ENCODE measurements at places on chromosomes 1 and 21.

- peak; percentile 93 for DNase-seq
These were observed at the start of gene COG2 for GRCh38 chr1:230642263-230642959. Gene COG2, plus strand, starts transcription at chr1:230642481. Its CDS starts 126 bp downstream, at chr1:230642607.

DNA sequence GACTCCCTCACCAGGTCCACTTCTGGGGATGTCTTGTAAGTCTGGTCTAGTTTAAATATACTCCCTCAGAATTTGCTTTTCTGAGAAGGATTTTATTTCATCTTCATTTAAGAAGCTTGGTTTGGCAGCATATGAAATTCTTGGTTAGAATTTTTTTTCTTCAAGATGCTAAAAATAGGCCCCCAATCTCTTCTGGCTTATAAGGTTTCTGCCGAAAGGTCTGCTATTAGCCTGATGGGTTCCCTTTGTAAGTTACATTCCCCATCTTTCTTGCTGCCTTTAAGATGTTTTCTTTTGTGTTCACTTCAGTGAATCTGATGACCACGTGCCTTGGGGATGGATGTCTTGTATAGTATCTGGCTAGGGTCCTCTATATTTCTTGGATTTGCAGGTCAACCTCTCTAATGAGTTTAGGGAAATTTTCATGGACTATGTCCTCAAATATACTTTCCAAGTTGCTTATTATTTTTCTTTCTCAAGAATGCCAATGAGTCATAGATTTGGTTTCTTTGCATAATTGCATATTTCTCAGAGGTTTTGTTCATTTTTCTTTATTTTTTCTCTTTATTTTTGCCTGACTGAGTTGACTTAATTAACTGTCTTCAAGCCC lies 19.4 kb downstream of the TCP10L start:
- no peak for DNase-seq

GRCh38 chr1:48939042-48939441 lies 162.4 kb upstream of the BEND5 start:
- no peak for DNase-seq

DNA sequence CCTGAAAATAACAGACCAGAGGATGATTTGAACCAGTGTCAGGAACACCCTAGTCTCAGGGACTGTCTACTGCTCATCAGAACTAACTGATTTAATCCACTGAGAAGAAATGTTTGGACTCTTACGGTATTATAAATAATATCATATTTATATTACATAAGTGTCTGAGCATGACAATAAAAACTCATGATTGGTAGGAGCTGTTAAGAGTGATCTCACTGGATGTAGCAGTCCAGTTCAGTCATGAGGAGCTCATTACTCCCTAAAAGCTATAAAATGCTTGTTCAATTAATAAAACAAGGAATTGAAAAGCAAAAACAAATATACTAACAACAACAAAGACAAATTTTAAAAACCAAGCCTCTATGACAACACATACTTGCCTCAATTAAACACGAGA lies 68.8 kb upstream of the BCL9 start:
- DNase-seq = no peak

- no peak for DNase-seq
These were observed 298.7 kb downstream of the LRRIQ3 start for GRCh38 chr1:73899311-73899710.

GRCh38 chr1:54754045-54754444 lies 10.3 kb downstream of the PARS2 start:
- DNase-seq = no peak

GRCh38 chr1:106651028-106651762 lies 405.3 kb upstream of the PRMT6 start:
- no peak for DNase-seq

DNA sequence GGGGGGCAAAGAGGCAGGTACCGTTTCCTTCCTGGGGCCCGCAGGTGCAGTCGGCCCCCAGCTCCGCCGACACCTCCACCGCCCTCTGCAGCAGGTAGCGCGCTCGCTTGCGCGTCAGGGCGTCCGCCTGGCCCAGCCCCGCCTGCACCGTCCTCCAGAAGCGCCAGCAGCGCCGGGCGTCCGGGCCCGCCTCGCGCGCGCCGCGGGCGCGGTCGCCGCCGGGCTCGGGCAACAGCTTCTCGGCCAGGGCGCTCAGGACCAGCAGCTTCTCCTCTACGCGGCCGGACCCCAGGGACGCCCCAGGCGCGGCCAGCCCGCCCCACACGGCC lies 863 bp downstream of the TARBP1 start:
- DNase-seq = peak; percentile 74

- peak; percentile 3 for DNase-seq
These were observed at the start of gene PTGFRN for GRCh38 chr1:116909512-116910378. Gene PTGFRN, plus strand, starts transcription at chr1:116909916. Its CDS starts 288 bp downstream, at chr1:116910204.

DNA sequence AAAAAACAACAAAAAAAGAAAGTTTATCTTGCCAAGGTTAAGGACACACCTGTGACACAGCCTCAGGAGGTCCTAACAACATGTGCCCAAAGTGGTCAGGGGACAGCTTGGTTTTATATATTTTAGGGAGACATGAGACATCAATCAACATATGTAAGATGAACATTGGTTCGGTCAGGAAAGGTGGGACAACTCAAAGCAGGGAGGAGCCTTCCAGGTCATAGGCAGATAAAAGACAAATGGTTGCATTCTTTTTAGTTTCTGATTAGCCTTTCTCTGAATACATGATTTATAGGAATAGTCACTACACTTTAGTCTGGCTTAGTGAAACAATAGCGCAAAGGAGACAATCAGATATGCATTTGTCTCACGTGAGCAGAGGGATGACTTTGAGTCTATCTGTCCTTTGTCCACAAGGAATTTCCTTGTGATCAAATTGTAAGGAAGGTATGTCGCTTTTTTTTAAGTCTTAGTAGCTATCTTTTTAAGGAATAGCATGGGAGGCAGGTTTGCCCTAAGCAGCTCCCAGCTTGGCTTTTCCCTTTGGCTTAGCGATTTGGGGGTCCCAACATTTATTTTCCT lies 23.3 kb upstream of the OVAAL start:
- no peak for DNase-seq

DNA sequence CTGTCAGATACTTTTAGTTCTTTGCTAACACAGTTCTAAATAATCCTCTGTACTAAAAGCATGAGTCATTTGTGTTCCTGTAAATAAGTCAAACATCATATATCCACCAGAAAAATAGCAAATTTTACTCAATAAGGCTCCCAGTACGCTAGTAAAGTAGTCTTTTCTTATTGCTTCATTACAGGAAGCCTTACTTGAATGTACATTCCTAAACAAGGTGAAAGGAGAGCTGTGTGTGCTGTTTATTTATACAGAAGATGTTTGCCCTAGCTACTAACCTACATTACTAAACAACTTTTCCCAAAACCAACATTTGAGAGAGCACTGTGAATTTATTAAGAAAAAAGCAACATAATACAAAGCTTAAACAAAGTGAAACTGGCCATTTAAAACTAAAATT lies 52.0 kb downstream of the ZNHIT6 start:
- DNase-seq = no peak

- DNase-seq = no peak
These were observed 77.6 kb upstream of the FMN2 start for GRCh38 chr1:240014051-240014450.

DNA sequence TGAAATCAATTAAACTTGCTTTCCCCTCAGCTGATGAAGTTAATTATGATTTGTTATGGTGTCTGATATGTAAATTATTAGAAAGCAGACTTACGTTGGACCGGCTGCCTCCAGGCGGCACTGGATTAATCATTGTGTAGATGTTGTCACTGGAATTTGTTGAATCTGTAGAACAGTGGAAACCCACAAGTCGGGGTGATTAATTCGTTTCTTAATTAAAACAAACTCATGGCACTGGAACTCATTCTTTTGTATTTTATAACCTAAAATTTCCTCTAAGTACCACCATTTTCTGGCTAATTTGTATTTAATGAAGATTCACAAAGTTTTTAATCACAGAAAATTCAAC lies 39.0 kb downstream of the MRPL37 start:
- no peak for DNase-seq

DNA sequence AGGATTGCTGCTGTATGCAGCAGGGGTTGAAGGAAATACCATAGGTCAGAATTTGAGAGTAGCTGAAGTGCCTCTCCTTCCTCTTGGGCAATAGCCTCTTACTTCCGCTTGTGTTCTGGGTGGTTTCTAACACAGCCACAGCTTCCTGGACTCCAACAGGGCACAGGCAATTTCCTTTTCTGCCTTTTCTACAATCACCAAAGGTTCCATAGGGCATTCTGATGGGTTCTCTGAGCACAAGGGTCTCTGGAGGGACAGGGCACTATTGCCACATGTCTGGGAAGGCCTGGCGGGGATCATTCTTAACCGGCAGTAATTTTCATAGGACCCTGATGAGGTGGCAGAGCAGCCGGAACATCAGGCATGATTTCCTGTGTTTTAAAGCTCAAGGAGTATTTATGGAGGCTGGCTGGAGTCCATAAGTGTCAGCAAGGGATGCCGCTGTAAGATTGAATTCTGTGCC lies 5.5 kb upstream of the AGTRAP start:
- DNase-seq = peak; percentile 68

- peak; percentile 4 for DNase-seq
These were observed 125.0 kb upstream of the B3GALT2 start for GRCh38 chr1:193311226-193311948.

DNA sequence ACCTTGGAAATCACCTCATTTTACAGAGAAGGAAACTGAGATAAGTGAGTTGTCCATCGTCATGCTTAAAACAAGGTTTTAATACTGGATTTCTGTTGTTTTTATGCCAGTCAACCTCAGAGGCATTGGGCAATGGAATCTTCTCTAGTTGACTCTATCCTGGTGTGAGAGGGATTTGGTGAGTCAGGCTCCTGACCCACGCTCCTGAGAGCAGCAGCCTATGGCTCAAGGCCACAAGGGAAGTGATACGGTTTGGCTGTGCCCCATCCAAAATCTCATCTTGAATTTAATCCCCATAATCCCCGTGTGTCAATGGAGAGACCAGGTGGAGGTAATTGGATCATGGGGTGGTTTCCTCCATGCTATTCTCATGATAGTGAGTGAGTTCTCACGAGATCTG lies 90.1 kb downstream of the TLR5 start:
- no peak for DNase-seq

DNA sequence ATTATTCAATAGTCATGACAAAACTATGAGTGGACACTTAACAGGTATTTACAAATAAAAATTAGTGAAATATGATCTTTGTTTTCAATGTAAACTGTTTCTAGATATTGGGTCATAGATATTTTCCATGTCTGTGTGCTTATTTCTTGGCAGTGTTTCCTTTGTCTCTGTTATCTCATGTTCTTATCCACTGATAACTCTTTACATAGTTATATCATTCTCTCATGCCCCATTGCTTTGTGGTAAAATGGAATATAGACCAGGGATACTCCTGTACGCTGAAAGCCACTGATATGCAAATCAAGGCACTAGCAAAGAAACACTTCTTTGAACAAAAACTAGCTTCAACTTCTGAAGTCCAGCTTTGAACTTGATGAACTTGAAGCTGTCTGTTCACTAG lies 113.1 kb downstream of the ITSN1 start:
- no peak for DNase-seq

DNA sequence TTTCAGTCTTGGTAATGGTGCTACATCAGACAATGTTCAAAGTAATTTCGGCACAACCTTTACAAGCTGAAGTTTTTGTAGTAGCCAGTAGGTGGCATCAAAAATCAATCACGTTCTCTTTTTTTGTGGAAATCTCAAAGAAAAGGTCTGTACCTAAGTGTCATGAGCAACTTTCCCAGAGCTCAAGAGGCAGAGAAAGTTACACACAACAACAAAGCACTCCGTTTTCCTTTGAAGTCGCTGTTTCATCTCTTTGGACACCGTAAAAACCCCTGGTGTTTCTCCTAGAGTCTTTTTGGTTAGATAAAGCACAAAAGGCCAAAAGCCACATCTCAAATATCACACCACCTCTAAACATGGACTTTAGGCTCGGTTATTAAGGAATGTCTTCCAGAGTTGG lies 131.6 kb downstream of the LHX8 start:
- peak; percentile 11 for DNase-seq

DNA sequence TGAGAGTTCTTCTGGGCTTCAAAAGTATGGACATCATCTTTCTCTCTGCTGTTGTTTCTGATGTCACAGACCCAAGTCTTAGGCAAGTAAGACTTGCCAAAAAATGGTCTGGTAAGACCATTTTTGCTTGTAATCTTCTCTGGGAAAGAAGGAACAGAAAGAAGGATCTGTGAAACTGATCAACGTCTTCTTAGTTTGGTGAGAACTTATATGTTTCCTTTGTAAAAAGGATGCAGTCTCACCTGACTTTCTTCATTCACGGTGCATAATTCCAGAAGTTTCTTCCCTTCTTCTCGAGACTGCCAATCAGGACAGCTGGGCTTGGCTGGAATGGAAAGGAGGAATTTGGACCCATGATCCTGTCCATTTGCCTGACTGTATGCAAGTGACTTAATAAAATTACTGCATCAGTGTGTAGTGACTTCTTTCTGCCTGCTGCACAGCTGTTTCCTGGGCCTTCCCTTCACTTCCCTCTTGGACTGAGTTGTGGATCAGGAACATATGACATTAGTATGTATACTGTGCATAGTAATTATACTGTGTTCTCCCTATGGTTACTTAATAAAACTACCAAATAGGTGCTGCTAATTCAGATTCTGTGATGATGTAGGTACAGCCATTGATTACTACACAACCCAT lies 7.6 kb upstream of the DENND1B start:
- no peak for DNase-seq

- no peak for DNase-seq
These were observed 207.1 kb downstream of the AKT3 start for GRCh38 chr1:243642936-243643335.

- DNase-seq = no peak
These were observed 19.9 kb downstream of the TLR5 start for GRCh38 chr1:223123011-223123610.

- DNase-seq = no peak
These were observed 33.8 kb downstream of the GIPC2 start for GRCh38 chr1:78079580-78079979.

- DNase-seq = no peak
These were observed 40.2 kb upstream of the VWA5B1 start for GRCh38 chr1:20250340-20250989.

GRCh38 chr1:76274302-76274701 lies 199.8 kb downstream of the ST6GALNAC3 start:
- DNase-seq = no peak

DNA sequence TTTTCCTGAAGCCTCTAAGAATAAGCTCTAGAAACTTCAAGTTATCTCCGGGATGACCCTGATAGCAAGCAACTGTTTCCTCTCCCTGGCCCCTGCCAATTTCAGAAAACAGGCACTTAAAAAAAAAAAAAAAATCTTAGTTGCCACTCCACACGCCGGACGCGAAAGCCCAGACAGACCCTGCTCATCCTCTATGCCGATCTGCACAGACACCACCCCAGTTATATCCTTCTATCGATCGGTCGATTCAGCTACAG lies 1.7 kb downstream of the ANP32E start:
- DNase-seq = no peak

GRCh38 chr21:26751305-26751704 lies 93.9 kb downstream of the ADAMTS1 start:
- no peak for DNase-seq

DNA sequence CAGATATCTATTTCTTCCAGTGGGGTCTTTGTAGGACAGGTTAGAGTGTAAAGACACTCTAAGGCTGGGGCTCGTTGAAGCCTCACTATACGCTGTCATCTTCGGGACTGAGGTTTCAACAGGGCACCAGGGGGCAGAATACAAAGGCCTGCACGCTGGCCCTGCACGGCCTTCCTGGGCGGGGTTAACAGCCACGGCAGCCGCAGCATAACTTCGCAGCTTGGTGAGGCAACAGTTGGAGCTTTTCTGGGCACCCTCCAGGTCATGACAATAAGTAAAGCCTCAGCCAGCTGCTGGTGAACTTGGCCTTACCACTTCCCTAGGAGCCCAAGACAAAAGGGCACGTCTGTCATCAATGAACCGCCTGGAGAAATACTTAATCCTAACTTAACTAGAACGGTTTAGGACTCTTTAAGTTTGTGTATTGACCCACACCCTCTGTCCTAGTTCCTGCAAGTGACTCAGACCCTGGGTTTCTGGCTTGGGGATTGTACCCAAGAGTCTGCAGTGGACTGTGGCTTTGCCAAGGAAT lies 2.3 kb upstream of the RUNX1 start:
- DNase-seq = peak; percentile 89

Measured in CD4-positive, alpha-beta T cell treated with Interleukin-17A for 1 hour (primary cell).